Foreskin keratinocyte (primary cell): ENCODE measurements at places on chromosomes 2 and 18. TPM values are rescaled to one million over a fixed set of nuclear protein-coding genes. Genes with fewer than 3 reads are reported as not detected.

GRCh38 chr2:26623541-26624495 lies 17.3 kb downstream of the CIB4 start:
- DNase-seq = no peak

- DNase-seq = no peak
Measured at GRCh38 chr2:182890773-182891378, 24.4 kb upstream of the FRZB start.

DNA sequence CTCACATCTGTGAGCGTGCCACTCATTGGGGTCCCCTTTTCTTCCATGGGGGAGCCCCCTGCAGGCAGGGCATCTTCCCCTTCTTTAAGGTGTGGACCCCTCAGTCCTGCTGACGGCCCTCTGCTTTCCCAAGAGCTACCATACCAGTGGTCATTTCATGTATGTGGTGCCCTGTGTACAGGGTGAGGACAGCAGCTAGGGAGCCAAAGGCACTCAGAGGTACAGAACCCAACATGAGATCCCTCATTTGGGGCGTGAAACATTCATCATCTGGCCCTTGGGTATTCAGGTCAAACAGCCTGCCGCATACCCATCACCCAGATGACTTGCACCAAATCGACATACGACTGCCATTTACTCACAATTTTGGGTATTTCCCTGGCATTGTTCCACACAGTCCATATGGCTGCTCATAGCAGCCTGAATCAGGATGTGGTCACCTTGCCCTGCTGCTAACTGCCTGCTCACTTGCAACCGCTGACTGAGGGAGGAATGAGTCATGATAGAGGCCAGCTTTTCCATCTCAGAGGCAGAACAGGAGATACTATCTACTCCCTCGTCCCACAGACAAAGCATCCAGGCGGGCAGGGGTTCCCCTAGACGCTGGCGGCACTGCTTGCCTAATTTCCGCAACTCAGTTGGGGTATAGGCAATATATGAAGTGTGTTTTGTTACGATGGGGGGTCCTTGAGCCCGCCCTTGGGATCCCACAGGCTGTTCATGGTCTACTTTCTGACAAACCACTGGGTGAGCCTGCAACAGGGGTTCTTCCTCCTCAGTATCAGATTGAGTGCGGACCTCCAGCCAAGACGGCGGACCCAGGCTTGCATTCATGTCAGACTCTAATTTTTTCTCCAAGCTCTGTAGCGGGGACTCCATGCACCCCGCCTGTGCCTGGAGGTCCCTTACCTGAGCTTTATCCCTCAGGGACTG lies 228.6 kb downstream of the SATB2 start:
- peak; percentile 44 for DNase-seq

DNA sequence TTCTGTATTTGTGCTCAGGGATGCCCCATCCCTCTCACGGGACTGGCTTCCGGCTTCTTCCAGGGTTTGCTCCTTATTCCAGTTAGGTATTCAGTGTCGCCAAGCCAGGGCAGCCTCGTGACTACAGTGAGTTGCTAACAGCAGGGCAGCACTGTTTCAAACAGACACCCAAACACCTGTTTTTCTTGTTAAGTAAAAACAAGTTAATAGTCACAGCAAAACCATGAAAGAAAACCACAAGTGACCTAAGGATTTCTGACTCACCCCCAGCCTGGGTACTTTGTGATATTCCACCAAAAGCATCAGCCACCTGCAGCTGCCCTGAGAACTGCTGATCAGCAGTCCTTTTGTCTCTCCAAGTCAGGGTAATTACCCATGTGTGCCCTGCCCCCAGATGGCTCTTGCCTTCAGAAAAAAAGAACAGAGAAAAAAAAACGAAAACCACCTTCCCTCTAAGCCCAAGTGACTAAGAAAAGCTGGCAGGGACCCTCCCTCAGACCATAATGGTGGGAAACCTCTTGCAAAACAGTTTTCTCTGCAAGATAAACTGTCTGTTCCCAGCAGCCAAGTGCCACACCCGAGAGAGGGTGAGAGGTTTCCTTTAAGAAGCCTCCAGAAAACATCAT lies 178.2 kb downstream of the ANAPC1 start:
- DNase-seq = peak; percentile 60

ZNF516 gene
- total RNA-seq = 11.7 and 14.6 TPM in 2 replicates

DNA sequence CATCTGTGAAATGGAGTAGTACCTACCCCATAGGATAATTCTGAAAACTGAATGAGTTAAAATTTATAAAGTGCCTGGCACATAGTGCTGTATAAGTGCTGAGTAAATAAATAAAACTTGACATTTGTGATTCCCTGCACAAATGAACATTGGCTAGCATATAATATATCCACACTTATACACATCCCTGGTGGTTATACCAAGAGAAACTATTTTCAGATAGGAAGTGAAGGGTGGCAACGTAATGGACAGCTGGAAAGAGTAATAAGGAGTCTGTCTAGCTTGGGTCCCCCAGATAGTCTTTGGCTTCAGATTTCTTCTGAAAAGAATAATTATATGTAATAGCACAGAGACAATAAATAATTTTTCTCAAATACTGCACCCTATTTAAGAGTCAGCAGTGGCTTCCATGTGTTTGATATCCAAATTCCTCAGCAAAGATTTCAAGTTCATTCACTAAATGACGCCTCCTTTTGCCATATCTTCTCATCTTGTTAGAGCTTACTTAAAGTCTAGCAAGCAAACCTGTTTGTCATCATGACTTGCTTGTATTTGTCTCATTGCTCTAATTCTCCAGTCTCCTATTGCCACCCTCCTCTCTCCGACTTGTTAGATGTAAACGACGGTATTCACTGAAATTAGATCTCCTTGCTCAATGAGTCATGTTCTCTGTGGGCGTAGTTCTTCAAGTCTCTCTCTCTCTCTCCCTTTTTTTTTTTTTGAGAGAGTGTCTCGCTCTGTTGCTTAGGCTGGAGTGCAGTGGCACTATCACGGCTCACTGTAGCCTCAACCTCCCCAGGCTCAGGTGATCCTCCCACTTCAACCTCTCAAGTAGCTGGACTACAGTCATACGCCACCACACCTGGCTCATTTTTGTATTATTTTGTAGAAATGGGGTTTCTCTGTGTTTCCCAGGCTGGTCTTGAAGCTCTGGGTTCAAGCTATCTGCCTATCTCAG lies 8.7 kb upstream of the ADGRF3 start:
- DNase-seq = peak; percentile 97

DNA sequence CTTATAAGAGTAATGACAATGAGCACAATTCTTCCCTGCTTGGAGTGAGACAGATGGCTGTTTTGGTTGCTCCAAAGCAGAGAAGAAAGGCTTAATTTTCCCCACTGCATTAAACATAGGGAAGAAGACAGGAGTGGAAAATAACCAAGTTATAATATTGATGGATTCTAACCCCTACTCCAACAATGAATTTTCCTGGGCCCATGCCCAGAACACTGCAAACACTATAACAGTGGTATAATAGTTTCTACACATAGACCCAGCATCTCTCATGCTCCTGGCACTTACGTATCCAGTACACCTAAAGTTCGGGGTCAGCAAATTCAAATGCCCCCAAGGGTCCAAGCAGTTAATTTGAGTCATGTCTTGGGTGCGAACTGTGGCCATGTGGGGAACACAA lies 613.4 kb downstream of the PLCL1 start:
- no peak for DNase-seq

CCDC121 gene
- total RNA-seq = 0.81 and 1.0 TPM in 2 replicates

SPIRE1 gene
- 19.7 and 20.9 TPM in 2 replicates for total RNA-seq

DNA sequence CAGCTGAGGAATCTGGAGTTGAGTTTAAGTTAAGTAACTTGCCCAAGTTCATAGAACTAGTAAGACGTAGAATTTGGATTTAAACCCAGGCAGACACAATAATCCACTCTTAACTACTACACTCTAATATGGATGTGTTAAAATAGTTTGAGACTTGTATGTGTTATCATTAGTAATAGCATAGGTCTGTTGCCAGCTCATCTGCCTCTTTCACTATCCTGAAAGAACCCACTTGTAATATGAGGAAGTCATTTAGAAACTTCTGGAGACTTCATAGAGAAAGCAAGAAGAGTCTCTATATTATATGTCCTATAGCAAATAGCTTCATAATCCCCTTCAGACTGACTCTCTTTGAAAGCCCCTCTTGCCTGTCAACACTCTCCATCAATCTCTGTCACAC lies 43.0 kb upstream of the ACADL start:
- no peak for DNase-seq

GRCh38 chr18:58136879-58137278 lies 92.9 kb downstream of the NEDD4L start:
- no peak for DNase-seq

DNA sequence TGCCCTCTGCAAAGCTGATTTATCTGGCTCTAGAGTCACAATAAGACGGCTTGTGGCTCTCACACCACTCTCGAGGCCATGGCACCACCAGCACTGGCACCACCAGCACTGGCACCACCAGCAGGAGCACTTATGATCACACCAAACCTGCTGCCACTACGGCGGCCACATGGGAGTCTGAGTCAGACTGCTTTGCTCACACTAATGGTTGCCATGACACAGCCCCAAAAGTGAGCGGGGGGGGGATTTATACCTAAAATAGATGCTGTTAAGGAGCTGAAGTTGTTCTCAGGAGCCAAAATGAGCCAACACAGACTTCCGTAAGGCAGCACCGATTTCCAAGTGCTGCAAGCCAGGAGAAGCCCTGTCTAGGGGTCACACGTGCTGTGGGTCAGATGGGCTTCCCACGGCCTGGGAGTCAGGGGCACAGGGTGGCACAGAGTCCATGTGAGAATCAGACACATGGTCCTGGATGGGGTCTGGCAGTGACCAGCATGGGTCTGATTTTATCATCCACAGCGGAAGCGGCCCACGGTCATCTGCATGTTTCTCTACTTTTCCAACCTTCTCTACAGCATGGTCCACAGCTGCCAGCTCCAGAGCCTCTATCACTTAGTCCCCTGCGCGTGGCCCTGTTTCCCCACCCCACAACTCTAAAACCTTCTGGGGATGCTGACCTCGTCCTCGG lies 16.7 kb downstream of the DNMT3A start:
- no peak for DNase-seq

RTP5 gene
- not detected in 2 replicates for total RNA-seq
